ENCODE measurements at places on chromosomes 1 and 21. TPM values are rescaled to one million over a fixed set of nuclear protein-coding genes. Genes with fewer than 3 reads are reported as not detected.

The LAPTM5 gene
- not detected for total RNA-seq

The CHAF1B gene
- 19.0 TPM for total RNA-seq

The NUDT4B gene
- total RNA-seq = 29.9 TPM

The FNDC7 gene
- not detected for total RNA-seq

The OR10J5 gene
- total RNA-seq = not detected

The VWA5B1 gene
- total RNA-seq = not detected
